Lower leg skin (tissue), 4 donors: ENCODE measurements at places on chromosomes 16 and 17.

- no peak for DNase-seq
These were observed 20.2 kb downstream of the CBFA2T3 start for GRCh38 chr16:88956546-88957432.

GRCh38 chr16:89742948-89743347 lies 21.6 kb downstream of the ZNF276 start:
- no peak for DNase-seq

- DNase-seq: no peak
These were observed 33.8 kb upstream of the NF1 start for GRCh38 chr17:31060791-31061550.

GRCh38 chr17:7590743-7591142 lies 849 bp upstream of the SOX15 start:
- no peak for DNase-seq

GRCh38 chr16:27920391-27920891 lies 143.1 kb downstream of the GSG1L start:
- DNase-seq: peak; percentile 18

DNA sequence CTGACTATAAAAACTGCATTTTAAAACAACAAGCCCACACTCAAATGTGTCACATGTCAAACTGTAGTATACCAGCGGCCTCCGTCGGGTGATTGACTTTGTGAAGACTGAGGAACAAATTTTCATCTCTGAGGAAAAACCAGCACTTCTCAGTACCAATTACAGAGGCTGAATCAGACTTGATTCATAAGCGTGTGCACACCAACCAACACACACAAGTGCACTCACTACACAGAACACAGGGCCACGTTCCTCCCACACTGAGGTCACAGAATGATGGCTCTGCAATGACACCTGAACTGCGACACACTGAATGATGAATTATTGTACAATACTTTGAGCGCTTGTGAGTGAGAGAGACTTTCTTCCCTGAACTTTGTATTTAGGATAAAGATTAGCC lies 29.6 kb downstream of the XPO6 start:
- DNase-seq: no peak

DNA sequence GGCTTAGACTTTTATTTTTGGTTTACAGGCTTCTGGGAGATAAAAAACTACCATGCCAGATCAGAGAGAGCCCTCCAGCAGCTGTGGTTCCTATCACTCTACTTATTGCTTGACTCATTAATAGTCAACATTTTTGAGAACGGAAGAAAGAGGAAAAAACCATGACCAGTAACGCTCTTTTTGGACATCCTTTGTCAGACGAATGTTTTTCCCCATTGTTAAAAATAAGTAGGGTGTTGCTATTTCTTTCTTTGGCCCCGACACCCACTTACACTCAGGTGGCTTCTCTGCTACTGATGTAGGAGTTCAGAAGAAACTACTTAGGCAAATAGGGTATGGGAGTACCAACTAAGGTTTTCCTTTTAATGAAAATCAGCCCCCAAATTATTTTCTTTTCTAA lies 27.5 kb downstream of the TVP23A start:
- no peak for DNase-seq

DNA sequence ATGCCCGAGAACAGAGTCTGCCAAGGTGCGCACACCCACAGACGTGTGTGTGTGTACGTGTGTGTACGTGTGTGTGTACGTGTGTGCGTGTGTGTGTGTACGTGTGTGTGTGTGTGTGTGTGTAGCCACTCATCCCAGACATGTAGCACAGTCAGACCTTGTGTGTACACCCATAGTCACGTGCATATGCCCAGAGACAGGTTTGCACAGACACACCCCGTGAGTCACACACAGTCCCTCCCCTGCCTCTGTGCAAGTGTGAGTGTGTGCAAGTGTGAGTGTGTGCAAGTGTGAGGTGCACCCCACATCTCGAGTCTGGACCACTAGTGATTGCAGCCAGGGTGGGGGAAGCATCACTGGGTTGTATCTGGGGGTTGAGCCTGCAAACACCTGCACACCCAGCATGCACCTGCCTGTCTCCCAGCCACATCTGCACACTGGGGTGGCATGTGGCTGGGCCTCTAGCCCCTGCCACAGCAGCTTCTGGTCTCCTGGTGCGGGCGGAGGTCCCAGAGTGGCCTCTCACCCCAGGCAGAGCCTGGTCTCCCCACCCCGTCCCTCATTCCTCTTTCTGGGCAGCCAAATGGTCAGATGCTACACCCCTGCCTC lies 23.6 kb downstream of the BAHCC1 start:
- DNase-seq: no peak

GRCh38 chr16:49755313-49755620 lies 100.6 kb downstream of the ZNF423 start:
- DNase-seq: no peak

DNA sequence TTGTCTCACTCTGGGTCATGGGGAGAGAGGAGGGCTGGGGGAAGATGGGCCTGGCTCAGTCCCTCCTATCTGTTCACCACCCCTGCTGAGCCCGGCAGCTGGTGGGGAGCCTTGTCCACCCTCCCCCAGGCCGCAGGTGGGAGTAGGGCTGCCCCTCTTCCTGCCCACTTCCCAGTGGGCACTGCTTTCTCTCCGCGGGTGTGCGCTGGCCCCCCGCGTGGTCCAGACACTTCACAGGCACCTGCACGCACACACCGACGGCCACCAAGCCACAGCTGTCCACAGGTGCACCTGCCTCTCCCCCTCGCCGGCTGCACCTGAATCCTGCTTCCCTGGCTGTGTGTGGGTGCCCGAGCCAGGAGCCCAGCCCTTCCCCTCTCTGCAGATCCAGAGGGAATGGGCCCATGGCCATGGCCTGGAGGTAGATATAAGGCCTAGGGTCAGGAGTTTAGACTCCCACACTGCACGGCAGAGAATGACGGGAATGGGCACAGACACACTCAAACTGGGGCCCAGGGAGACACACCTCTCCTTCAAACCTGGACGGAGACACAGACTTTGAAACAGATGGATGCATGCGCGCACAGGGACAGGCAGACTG lies 2.0 kb downstream of the NHERF2 start:
- no peak for DNase-seq

- DNase-seq: no peak
These were observed 11.2 kb upstream of the ACSF2 start for GRCh38 chr17:50414808-50415207.

GRCh38 chr17:59004338-59005111 lies 102.2 kb downstream of the TRIM37 start:
- DNase-seq: peak; percentile 59
